ENCODE measurements at places on chromosomes 2 and 18. TPM values are rescaled to one million over a fixed set of nuclear protein-coding genes. Genes with fewer than 3 reads are reported as not detected.

POMC gene
- 4.0 TPM for total RNA-seq

ANXA4 gene
- 29.3 TPM for total RNA-seq

ELOA2 gene
- not detected for total RNA-seq

ANKRD30BL gene
- not detected for total RNA-seq

AOX1 gene
- 36.7 TPM for total RNA-seq

MORN2 gene
- total RNA-seq, result 27.9 TPM

CACNB4 gene
- total RNA-seq, result 0.15 TPM

TBR1 gene
- not detected for total RNA-seq

MC2R gene
- total RNA-seq, result not detected
